ENCODE measurements at places on chromosomes 13 and 19.

DNA sequence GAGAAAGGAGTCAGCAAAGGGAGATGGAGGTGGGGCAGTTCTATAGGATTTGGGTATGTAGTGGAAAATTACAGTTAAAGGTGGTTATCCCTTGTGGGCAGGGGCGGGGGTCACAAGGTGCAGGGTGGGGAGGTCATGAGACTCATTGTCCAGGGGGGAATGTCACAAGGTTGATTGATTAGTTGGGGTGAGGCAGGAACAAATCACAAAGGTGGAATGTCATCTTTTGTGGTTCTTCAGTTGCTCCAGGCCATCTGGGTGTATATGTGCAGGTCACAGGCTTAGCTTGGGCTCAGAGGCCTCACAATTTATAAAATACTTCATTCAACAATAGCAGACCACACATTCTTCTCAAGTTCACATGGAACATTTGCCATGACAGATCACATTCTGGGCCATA, 109.6 kb downstream of the ATP11A start:
- DNase-seq: no peak

- DNase-seq: no peak
These were observed 704.3 kb downstream of the UQCRFS1 start for GRCh38 chr19:28508666-28509065.

- DNase-seq: no peak
These were observed 18.3 kb downstream of the PRKCSH start for GRCh38 chr19:11453468-11454341.

DNA sequence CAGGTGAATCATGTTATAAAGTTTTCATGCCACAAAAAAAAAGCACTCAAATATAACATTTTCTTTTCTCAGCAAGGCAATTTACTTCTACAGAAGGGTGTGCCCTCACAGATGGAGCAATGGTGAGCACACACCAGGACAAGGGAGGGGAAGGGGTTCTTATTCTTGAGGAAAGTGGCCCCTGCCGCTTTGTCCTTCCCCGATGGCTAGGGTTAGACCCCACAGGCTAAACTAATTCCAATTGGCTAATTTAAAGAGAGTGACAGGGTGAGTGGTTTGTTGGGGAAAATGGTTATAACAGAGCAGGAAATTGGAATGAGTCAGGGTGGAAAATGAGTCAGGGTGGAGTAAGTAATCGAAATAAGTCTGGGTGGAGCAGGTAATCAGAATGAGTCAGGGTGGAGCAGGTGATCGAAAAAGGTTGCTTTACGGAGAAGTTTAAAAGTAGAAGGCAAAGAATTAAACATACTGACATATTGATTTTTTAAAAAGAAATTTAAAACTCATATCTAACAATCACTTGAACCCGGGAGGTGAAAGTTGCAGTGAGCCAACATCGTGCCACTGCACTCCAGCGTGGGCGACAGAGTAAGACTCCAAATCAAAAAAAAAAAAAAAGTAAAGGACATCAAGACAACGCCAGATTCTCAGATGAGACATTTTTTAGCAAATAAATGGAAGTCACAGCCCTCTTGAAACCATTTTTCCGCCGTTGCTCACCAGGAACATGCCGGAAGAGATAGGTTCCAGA, 813 bp downstream of the ZNF562 start:
- DNase-seq: peak; percentile 22

DNA sequence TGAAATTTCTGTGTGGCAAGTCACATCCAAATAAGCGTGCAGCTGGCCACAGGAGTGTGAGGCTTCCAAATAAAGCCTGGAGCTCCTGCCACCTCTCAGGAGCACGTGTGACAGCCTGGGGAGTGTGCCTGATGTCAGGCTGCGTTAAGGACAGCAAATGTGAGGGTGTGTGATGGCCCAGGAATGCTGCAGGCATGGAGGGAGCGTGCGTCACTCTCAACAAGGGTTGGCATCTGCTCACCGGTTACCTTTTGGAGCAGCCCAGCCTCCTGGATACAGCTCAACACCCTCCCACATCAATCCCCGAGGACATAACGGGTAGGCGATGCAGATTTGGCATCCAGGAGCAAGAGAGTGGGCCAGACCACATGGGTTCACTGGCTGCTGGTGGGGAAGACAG, 19.0 kb downstream of the NUMBL start:
- no peak for DNase-seq

- peak; percentile 9 for DNase-seq
These were observed 73.9 kb upstream of the SLC10A2 start for GRCh38 chr13:103140001-103140671.

GRCh38 chr19:18194554-18195238, 1.7 kb downstream of the MPV17L2 start:
- DNase-seq: no peak

DNA sequence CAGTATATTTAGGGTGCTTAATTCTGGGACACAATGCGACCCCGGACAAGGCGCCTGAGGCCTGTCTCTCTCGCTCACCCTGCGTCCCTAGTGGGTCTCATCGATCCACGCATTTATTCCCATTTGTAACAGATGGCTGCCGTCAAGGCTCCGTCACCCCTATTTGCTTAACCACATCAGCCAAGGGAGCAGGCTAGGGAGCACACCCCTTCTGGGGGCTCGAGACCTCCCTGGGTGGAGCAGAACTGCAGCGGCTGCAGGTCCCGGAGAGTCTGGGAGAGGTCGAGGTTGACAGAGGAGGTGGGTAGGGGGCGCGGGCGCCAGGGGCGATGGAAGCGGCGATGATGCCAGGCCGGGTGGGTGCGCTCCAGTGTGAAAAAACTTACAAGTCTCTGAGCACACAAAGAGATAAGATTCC, 507 bp downstream of the ALG5 start:
- DNase-seq: peak; percentile 12
